ENCODE measurements at places on chromosomes 1 and 21.

- no peak for DNase-seq
Measured at GRCh38 chr1:150362721-150363425, 1.1 kb upstream of the RPRD2 start.

DNA sequence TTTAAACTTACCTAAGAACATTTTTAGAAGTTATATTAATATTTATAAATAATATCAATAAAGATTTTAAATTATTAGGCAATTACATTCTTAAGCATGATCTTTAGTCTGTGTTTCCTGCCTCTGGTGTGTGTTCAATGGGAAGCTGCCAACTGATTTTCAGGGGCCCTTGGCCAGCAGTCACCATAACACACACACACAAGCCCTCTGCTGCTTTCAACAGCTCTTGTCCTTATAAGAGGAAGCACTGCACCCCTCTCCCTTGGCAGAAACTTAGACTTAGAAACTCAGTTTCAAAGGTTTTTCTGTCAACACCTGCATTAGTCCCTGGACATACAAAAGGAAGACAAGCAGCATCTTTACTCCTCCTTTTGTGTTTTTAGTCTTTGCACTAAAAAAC is 81.4 kb downstream of the VAV3 start:
- no peak for DNase-seq

DNA sequence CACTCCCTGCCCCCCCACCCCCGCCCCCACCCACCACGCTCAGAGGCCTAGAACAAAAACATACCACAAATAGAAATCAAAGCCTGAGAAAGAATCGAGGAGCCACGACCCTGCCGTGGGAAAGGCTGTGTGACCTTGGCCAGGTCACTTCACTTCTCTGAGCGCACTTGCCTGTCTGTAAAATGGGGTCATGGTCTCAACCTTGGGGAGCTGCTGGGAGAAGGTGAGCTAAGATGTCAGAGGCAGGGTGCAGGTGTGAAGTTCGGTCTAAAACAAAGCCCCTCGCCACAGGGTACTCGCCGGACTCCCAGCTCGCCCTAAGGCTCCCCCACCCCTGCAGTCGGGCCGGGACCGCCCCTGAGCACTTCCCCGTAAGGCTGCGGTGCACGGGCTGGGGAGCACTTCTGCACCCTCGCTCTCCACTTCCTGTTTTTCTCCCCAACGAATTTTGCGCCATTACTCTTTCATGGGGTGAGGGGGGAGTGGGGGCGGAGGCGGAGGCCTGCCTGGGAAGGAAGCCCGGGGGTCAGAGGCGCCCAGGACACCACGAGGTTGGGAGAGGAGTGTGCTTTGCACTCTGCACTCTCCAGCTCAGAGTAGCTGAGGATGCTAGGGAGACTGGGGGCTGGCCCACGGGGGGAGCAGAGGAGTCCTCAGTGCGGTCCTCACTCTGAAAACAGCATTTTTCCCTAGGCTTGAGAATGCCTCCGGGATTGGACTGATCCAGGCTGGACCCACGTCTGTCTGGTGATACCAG is 21.9 kb upstream of the PIK3CD start:
- peak; percentile 86 for DNase-seq

- no peak for DNase-seq
Measured at GRCh38 chr21:36419996-36420395, 34.8 kb downstream of the CHAF1B start.

- no peak for DNase-seq
Measured at GRCh38 chr1:244160455-244161235, 109.6 kb downstream of the ZBTB18 start.

- no peak for DNase-seq
Measured at GRCh38 chr1:162649583-162649982, 17.3 kb downstream of the DDR2 start.

DNA sequence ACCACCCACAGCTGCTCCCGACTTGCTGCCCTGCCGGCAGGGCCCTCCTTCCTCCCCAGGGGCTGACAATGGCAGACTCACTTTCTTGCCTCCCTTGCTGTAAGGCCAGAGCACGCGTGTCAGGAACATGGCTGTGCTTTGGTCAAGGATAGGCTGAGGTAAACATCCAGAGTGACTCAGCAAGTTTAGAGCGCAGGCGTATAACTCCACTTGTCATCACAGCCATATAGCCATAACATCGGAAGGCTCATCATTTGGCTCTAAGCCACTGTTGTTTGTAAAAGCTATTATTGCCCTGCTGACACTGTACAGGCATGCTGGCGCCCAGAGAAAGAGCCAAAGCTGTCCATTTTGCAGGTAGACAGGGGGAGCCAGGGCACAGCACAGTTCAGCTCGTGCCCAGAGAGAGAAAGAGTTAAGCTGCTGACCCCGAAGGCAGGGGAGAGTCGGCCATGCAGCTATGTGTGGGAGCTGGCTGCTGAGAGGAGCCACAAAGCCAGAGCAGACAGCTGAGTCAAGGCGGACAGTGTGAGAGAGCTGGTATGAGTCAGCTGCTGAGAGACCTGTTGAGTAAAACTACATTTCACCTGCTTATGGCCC is 60.6 kb downstream of the GNG4 start:
- no peak for DNase-seq

DNA sequence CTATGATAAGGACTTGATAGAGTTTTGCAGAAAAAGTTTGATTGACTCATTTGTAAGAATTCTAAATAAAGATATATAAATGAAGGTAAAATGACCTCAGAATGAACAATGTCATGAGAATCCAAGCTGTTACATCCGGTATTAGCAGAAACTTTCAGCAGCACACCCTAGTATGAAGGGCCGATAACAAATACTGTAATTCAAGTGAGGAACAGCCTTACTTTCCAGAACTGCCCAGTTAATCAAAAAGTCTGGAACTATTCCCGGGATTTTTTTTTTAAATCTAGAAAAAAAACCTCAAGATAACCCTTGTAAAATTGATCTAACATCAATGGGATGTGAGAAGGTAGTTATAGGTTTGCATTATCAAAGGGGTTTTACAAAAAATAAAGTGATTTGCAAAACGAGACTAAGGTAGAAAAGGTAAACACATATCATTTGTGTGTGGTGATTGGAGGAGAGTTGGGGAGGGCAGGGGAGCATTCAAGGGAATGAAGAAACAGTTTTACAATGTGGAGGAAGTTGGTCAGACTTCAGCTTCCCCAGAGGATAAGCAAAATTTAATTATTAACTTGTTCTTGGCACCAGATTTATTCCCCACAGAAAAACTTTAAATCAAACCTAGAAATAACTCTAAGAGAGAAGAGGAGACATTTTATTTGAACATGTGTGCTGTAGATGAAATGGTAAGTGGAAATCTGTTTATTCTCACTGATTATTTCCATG is 75.9 kb upstream of the VCAM1 start:
- no peak for DNase-seq

- DNase-seq: no peak
Measured at GRCh38 chr21:39353295-39353694, 4.4 kb upstream of the HMGN1 start.

GRCh38 chr21:46205766-46206162 is 21.5 kb upstream of the SPATC1L start:
- no peak for DNase-seq

DNA sequence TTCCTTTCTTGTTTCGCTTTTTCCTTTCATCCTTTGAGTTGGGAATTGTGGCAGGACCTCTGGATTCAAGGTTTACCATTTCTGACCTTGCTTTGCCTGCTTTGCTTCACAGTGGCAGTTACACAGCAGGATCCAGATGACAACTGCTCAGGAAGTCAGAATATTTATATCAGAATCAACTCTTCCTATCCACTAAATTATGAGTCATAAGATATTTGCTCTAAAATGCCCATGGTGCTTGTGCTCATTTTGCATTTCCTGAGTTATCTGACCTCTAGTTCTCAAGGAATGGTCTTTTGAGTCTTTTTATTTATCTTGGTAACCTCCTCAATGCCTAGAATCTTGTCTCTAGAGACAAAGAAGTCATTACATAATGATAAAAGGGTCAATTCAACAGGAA is 290.8 kb downstream of the LRRC7 start:
- no peak for DNase-seq

DNA sequence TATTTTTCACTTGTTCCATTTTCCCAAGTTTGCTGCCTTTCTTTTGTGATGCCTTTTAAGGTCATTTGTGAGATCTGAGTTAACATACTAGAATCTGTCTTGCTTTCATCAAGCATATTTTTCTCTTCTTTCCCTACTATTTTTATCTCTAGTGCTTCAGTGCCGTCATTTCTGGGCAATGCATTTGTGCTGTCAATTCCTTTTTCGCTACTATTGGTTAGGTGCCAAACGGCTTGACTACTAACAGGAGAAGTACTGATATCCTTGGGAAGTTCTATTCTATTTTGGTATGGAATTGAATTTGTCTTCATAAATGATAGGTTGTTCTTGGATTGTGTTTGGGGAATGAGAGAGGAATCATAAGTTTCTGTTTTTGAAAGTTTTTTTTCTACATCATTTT is 42.2 kb downstream of the LRRC53 start:
- no peak for DNase-seq

DNA sequence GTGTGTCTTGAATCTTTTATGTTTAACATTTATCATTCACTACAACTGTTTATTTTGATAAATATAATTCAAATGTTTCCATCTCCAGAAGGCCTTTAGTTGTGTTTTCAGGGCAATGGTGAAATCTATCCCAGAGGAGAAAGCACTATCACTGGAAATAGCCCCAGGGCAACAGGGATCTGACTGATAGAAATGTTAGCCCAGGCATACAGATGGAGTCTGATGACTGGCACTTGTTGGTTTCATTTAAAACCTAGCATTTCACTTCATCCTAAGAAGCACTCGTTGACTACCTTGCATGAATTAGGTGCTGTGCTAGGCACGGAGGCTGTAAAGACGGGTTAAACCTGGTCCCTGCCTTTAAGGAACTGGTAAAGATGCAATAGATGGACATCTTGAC is 103.1 kb downstream of the C1orf21 start:
- DNase-seq: no peak

DNA sequence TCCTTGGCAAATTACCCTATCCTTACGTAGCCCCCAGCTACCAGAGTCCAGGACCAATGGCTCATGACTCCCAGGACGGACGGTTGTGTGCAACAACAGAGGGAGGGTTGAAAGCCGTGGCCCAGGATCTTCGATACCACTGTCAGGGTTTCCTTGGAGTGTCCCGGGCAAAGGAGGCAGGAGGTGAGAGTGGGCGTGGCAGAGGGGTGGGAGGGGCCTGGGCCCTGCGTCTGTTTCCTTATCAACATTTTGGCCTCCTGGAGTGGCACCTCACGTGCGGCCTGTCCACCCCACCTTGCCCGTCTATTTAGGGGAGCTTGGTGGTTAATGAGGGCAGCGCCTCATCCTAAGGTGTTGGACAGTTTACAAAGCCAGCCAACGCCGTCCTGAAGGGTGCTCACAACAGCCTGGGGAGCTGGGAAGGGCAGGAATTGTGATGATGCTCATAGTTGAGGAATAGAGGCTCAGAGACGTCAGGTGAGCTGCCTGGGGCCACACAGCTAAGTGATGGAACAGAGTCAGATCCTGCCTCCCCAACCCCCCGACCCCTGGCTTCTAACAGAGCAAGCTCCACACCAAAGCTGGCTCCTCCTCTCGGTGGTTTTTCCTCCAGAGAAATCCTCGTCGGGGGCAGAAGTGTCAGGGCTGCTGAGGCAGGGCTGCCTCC is 17.4 kb upstream of the ARHGEF10L start:
- no peak for DNase-seq

DNA sequence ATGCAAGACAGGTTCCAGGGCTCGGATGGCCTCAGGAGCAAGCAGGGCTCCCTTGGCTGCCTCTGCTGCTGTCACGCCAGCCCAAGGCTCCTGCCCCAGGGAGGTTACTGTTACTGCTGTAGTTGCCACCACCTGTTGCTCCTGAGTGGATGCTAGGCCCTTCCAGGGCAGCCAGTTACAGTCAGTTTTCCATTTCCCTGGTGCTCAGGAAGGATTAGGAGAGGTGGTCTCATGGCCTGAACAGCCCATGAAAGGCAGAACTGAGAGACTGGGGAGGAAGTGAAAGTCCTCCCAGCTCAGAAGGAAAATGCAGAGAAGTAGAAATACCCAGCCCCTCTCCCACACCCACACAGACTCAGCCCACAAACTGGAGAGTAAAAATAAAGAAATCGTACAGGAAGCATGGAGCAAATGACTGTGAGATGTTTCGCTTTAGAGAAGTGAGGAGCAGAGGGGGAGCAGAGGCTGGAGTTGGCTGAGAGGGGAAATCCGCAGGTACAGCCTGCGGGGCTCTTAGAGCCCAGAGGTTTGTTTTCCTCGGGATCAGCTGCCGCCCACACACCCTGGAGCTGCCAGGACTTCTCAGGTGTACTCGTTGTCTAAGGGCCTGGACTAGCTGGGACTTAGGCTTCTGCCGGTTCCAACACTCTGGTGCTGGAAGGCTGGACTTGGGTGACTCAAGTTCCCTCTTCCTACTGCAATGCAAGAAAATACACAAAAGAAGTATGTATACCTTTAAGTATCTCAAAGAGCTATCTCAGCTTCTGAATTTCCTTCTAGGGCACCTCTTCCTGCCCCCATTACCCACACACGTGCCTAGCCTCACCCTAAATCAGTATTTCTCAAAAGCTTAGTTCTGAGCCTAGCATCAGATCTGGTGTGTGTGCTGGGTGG is 2.3 kb downstream of the IL6R start:
- DNase-seq: no peak

GRCh38 chr1:205325334-205325884 is 3.9 kb upstream of the NUAK2 start:
- peak; percentile 61 for DNase-seq

- DNase-seq: peak; percentile 53
Measured at GRCh38 chr1:161139766-161140165, 7.3 kb upstream of the DEDD start.

GRCh38 chr1:178513278-178513983 is 522 bp downstream of the TEX35 start:
- no peak for DNase-seq

- DNase-seq: no peak
Measured at GRCh38 chr21:33619726-33620125, 21.8 kb downstream of the CRYZL1 start.

- no peak for DNase-seq
Measured at GRCh38 chr1:202286622-202287097, 55.1 kb downstream of the UBE2T start.

GRCh38 chr1:184150776-184151531 is 99.4 kb downstream of the TSEN15 start:
- no peak for DNase-seq

DNA sequence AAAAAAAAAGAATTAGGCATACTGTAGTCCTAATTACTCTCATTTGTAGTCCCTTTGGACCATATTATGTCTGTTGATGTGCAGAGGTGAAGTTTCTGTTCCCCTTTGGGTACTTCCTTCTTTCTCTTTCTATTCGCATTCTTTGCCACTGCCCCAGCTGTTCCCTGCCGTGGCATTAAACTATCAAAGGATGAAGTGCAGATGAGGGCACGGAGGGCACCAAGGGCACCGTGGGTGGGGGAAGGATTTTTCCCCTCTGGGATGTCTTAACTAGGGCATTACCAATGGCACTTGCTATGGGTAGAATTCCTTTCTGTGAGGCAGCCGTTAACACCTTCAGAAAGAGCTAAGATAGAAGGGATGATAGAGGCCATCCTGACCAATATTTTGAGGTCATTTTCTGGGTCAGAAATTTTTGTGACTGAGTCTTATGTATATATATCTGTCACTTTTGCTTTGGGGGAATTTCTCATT is 4.9 kb upstream of the MAPKAPK2 start:
- DNase-seq: no peak

GRCh38 chr1:224205438-224205840 is 22.4 kb downstream of the DEGS1 start:
- no peak for DNase-seq

- DNase-seq: no peak
Measured at GRCh38 chr1:92411511-92411910, 75.2 kb downstream of the GFI1 start.
